ENCODE measurements at places on chromosomes 3 and 15. TPM values are rescaled to one million over a fixed set of nuclear protein-coding genes. Genes with fewer than 3 reads are reported as not detected.

Gene ETV5
- 30.2 TPM for total RNA-seq

Gene CHRNA5
- 0.56 TPM for total RNA-seq

Gene RAD18
- total RNA-seq, result 13.2 TPM

Gene NOX5
- under 0.01 TPM for total RNA-seq

Gene PARP3
- total RNA-seq, result 22.8 TPM

Gene HRG
- total RNA-seq, result not detected

Gene PLSCR4
- total RNA-seq, result 86.8 TPM

Gene CCNDBP1
- total RNA-seq, result 97.2 TPM

Gene CPN2
- not detected for total RNA-seq

Measured in regular cardiac myocyte (primary cell).